ENCODE measurements at places on chromosomes 3 and 15.

DNA sequence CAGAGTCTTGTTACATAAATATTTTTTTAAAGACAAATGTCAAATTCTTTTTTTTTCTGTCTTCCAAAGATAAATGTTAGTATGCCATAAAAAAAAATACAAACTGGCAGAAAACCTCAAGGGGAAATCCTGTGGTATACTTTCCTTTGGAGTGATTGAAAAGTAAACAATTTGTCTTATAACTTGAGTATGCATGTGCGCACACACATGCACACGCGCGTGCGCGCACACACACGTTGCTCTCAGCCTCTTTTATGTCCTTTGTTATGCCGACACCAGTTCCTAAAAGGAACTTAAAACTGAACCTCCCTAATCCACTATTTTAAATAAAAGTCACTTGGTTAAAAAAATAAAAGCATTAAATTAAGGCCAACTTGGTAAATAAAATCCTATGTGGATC is 58.1 kb downstream of the TGFBR2 start:
- DNase-seq = no peak

DNA sequence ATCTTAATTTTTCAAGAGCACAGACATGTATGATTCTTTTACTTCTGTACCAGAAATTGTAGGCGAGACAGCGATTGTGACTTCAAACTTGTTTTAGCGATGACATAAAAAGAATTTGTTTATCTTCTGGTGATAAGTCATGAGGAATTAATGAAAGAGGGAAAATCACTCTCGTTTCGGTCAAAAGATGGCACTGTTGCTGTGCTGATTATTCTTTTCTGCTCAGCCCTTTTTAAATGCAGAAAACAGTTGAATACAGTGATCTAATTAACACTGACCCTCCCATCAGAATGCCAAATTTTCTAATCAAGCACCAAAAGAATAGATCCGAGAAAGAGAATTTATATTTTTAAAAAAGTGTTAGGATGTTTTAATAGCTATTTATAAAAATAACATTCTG is 52.6 kb downstream of the NSUN3 start:
- no peak for DNase-seq

- DNase-seq = no peak
Measured at GRCh38 chr15:90205886-90206285, 4.8 kb downstream of the SEMA4B start.

GRCh38 chr3:159860269-159861116 is 128.1 kb upstream of the IL12A start:
- no peak for DNase-seq

GRCh38 chr3:185060655-185061054 is 92.2 kb downstream of the C3orf70 start:
- no peak for DNase-seq

DNA sequence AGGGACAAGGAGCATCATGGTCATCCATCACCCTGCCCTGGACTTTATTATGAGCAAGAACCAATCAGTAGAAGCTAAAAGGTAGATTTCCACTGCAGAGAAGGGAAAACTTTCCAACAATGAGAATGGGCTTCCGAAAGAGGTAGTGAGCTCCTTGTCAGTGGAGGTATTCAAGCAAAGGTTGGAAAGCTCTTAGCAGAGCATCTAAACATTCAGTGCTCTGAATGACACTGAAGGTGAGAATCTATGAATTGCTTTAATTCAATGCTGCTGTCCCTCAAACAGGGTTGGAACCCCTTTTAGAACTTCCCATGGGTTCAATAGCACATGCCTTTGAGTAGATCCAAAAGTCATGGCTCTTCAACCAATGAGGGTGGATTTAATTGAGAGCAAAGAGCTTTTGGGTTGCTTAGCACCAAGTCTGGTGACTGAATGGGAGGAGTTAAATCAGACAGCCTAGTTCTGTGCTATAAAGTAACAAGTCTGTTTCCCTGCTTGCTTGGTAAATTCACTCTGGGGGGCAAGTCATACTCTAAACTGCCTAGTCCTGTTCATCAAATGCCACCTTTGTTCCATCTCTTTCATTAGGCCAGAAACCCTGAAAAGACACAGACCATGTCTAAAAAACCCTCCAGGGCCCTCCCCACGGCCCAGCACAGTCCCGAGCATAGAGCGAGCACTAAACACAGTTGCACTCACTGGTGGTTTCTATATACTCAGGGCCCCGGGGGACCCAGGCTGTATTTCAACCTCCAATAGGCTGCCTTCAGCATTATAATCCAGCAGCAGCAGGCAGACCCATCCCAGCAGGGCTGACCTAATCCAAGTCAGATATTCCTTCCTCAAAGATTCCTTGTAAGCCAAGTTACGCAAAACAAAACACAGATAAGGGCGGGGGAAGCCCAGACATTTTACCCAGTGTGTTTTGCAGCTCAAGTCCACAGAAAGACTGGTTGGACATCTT is 161.2 kb downstream of the MEGF11 start:
- no peak for DNase-seq

GRCh38 chr3:158918451-158918850 is 116.6 kb downstream of the MFSD1 start:
- no peak for DNase-seq

- DNase-seq = no peak
Measured at GRCh38 chr3:171213907-171214306, 187.4 kb upstream of the SLC2A2 start.
